Activated CD8-positive, alpha-beta T cell treated with anti-CD3 and anti-CD28 coated beads for 36 hours (primary cell): ENCODE measurements at places on chromosomes 6 and 20. TPM values are rescaled to one million over a fixed set of nuclear protein-coding genes. Genes with fewer than 3 reads are reported as not detected.

MYCT1 gene
- total RNA-seq: not detected

EYA4 gene
- total RNA-seq: not detected

SAMD10 gene
- total RNA-seq: 17.4 TPM

SIRPB1 gene
- 0.92 TPM for total RNA-seq

PRKN gene
- 1.4 TPM for total RNA-seq

TBXT gene
- total RNA-seq: not detected

CST3 gene
- 1.2 TPM for total RNA-seq

OR2H2 gene
- total RNA-seq: not detected

PEX3 gene
- 24.9 TPM for total RNA-seq

PTGIS gene
- 1.6 TPM for total RNA-seq

- no peak for DNase-seq
Measured at GRCh38 chr6:48986845-48987244, 476.2 kb downstream of the MMUT start.

DNA sequence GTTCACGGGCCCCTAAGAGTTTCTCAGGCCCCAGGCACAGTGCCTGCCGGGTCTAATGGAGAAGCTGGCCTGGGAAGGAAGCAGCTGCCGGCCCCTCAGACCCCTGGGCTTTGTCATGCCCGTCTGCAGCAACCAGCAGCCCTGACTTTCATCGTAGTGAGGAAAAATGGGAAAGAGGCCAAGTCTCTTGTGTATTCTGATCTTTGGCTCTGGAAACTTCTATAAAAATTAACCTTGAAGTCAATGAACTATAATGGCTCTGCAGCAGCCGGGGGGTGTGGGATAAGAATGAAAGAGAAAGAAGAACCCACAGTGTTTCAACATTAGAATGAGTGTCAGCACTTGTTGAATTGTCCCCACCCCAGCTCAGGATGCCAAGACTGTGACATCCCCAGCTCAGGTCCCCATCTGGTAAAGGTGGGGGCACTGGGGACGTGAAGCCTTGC, 12.9 kb downstream of the TGM2 start:
- DNase-seq: no peak

- peak; percentile 39 for DNase-seq
Measured at GRCh38 chr20:63501818-63502670, 3.2 kb upstream of the EEF1A2 start.

DNA sequence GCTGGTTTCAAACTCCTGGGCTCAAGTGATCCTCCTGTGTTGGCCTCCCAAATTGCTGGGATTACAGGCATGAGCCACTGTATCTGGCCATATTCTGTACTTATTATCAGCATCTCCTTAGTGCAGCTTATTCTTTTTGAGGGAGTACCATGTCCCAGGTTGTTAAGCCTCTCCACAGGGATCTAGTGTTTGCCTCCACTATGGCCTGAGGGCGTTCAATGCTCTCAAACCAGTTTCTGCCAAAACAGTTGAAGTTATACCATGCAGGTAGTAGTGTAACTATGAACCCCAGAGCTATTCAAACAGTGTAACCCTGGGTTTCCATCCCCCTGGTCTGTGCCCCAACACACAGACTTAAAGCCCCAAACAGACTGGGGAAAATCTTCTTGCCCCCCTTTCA, 81.7 kb downstream of the BACH2 start:
- no peak for DNase-seq

DNA sequence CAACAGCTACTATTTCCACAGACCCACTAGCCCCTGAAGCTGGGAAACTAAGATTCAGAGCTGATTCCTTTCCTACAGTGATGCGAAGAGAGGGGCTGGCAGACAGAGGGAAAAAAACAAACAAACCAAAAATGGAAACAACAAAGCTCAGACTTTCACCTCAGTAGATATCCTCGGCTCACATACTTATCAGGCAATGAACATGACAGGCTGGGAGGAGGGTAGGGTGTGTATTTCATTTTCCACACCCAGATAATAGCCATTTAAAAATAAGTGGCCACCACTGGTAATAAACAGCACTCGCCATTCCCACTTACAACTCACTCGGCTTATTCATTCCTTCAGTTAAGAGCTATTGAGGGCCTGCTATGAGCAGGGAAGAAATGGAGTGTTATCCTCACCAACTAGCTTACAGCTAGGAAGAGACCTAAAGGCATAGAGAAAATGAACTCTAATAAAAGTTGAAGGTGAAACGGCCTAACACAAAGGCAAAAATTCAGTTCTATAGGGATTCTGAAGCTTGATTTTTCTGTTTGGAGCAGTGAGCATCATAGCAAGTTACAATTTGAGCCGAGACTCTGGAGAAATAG, 32.0 kb upstream of the SPTLC3 start:
- DNase-seq: no peak

DNA sequence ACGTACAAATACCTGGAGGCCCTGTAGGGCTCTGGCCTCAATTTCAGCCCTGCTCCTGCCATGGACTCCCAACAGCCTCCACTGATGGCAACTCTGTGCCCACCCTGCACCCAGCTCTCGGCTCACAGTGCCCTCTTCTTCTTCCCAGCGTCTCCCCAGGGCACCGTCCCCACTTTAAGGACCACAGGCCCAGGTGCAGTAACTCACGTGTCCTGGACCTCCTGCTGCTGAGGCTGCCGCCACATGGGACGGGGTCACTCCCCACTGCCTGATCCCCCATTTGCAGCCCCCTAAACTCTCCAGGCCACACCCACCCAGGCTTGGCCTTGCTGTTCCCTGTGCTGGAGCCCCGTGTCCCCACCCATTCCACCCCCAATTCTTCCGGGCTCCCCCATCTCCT, 223.4 kb downstream of the PREX1 start:
- DNase-seq: no peak

GRCh38 chr20:402898-403581, 5.1 kb upstream of the RBCK1 start:
- no peak for DNase-seq

DNA sequence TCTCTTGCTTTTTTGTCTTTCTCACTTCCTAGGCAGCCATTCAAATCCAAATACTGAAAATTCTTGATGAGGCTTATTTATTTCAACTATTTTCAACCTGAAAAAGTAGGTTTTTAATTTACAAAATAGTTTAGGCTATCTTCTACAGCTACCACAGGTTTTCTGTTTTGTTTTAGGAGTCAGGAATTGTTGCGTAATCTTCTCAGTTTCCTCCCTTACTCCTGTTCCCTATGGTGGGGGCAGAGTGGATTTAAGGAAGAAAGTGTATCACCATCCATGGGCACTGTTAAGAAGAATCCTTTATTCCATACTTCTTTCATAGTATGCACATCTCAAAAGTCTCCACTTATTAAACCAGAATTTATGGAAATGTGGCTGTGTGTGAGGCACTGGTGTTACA, 182.4 kb downstream of the KHDC1L start:
- DNase-seq: no peak

GRCh38 chr6:42424906-42425474, 26.7 kb downstream of the TRERF1 start:
- DNase-seq: no peak

- DNase-seq: no peak
Measured at GRCh38 chr20:31706607-31707257, 15.9 kb downstream of the BCL2L1 start.

- DNase-seq: no peak
Measured at GRCh38 chr20:550611-551010, 7.0 kb upstream of the CSNK2A1 start.

- DNase-seq: no peak
Measured at GRCh38 chr20:51217347-51218045, 194.6 kb upstream of the KCNG1 start.

GRCh38 chr6:168609914-168610490, 169.0 kb downstream of the SMOC2 start:
- no peak for DNase-seq

GRCh38 chr20:53743607-53744260, 150.1 kb upstream of the ZNF217 start:
- no peak for DNase-seq

DNA sequence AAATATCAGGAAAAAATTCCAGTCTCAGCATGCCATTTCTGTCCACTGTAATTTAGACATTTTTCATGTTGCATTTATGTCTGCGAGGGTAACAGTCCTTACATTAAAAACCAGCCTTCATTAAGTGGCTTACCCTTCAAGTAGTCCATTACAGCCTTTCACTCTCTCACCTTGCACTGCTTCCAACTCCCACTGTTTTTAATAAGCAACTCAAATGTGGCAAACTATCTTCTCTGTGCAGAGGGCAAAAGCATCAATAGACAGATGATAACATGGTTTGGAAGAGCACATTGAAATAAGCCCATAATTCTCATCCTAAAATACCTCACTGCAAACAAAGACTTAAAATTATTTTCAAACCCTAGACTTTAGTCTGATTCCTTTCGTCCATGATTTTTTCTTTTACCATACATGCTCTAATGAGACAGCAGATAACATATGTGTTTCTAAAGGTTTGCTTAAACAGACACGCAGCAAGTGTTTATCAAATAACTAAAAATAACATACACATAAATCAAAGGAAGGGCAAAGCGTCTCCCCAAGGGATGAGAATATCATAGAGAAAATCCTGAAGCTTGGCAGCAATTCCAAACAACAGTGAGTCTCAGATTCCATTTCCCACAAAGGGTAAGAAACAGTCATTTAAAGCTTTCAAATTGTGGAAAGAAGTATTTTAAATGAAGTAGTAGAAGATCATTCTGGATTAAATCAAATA, 130.4 kb downstream of the PTPRK start:
- DNase-seq: no peak

GRCh38 chr20:36541227-36541767, at the start of gene MYL9:
Gene MYL9, plus strand, starts transcription at chr20:36541519. Its CDS starts 3,366 bp downstream, at chr20:36544885.
- DNase-seq: peak; percentile 13

GRCh38 chr6:63859528-63859927, 223.9 kb downstream of the PHF3 start:
- no peak for DNase-seq

GRCh38 chr6:146775220-146775619, 176.4 kb downstream of the ADGB start:
- no peak for DNase-seq

GRCh38 chr6:90793771-90794170, 206.9 kb upstream of the MAP3K7 start:
- DNase-seq: no peak

GRCh38 chr20:2104236-2104635, 2.6 kb downstream of the STK35 start:
- DNase-seq: no peak

DNA sequence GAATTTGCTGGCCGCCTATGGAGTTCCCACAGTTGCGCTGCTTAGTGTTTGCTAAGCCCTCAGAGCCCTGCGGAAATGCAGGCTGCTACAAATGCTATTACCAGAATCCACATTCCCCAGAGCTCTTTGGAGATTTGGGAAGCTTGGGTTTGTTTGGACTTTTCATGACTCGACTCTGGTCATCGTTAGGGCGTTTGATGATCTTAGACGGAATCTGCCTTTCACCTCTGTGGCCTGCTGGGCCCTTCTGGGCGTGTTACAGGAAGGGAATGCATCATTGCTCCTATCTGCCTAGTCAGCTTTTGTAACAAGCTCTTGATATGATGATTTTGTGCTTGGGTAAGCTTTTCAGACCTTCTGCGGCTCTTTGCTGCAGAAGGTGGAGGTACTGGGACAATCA, 50.8 kb downstream of the EYA2 start:
- DNase-seq: no peak

- DNase-seq: no peak
Measured at GRCh38 chr20:20331156-20331555, 36.7 kb upstream of the INSM1 start.

DNA sequence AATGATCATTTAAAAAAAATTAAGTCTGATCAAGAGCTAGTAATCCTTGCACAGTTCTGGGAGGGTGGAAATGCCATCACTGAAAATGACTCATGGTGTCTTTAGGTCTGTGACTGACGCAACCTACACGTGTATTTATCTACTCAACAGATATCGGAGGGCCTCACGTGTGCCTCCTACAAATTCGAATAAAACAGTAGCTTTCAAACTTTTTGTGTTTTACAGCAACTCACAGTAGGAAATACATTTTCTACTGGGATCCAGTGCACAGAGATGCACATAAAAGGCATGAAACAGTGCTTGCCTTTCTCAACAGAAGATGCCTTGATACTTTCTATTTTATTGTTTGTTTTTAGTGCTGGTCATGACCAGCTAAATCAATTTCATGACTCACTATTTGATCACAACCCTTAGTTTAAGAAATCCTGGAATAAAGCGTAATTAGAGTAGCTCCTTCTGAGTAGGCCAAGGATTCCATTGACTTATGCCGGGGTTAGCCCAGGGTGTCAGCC, 210.0 kb upstream of the SNX9 start:
- no peak for DNase-seq

- DNase-seq: no peak
Measured at GRCh38 chr6:144939921-144940320, 654.8 kb downstream of the UTRN start.

- DNase-seq: no peak
Measured at GRCh38 chr6:43893073-43893472, 123.1 kb downstream of the VEGFA start.

DNA sequence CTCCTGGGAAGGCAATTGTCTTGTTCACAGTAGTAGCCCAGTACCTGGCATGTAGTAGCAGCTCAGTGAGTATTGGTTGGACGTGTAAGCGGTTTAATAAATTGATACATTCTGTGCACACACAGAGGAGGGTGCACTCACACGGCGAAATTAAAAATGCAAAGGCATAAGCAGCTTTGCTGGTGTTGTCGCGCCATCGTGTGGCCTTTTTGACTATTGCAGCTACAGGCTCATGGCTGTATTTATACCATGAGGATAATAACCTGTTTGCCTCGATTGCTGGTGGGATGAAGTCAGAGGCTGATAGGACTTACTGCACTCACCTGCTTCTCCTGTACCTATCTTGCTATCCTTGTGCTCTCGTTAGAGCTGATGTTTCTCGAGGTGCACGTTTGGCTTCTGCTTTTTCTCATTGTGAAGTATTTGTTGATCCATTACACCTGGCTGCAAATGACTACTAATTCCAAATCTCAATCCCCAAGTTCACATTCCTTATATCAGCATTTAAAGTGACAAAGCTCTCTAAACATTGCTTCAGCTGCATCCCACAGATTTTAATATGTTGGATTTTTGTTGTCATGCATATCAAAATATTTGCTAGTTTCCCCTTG, 61.5 kb downstream of the TBXT start:
- DNase-seq: peak; percentile 88

- DNase-seq: no peak
Measured at GRCh38 chr6:71292001-71292400, 3.4 kb downstream of the OGFRL1 start.

GRCh38 chr20:58829531-58829941, 21.2 kb downstream of the GNAS-AS1 start:
- DNase-seq: no peak

- DNase-seq: no peak
Measured at GRCh38 chr20:47137231-47137870, 219.1 kb downstream of the ZMYND8 start.

GRCh38 chr6:145547594-145548335, 187.6 kb downstream of the EPM2A start:
- DNase-seq: no peak

GRCh38 chr6:11196511-11197174, 35.8 kb downstream of the NEDD9 start:
- no peak for DNase-seq

- DNase-seq: peak; percentile 50
Measured at GRCh38 chr6:44122801-44123200, 4.5 kb downstream of the MRPL14 start.
